Stimulated activated CD8-positive, alpha-beta memory T cell treated with anti-CD3 and anti-CD28 coated beads, Interleukin-15, amount 100 ng/mL, for 48 hours (primary cell): ENCODE measurements at places on chromosomes 11 and 22.

- DNase-seq, result no peak
Measured at GRCh38 chr11:1304380-1304779, 5.1 kb downstream of the TOLLIP start.

GRCh38 chr11:71474771-71475483 is 21.9 kb downstream of the NADSYN1 start:
- DNase-seq, result no peak

DNA sequence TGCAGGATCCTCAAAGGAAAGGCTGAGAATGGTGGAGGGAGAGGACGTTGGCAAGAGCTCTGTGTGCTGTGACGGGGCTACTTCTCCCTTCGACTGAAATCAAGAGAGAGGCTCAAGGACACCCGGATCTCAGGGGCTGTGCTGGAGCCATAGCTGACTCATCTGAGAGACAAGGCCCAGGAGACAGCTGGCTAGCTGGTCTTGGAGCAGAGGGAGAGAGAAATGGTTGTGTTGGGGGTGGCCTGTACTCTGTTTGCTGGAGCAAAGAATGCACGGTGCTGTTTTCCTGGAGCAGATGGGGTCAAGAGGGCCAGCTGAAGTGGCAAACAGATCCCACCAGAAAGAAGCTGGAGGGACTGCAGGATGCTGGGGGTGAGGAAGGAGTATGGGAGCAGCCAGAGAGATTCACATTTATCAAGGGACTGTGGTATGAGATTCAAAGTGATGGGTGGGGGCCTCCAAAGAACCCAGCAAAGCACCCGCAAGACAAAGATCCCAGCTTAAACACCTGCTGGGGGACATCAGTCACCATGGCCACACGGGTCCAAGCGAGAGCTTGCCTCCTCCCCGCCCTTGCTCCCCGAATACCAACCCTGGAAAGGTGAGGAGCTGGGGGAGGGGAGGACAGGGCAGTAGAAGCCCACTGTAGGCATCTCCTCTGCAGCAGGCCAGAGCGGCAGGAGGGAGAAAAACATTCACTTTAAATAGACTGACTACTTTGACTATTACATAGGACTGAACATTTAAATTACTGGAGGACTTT is 40.8 kb downstream of the MAP6 start:
- no peak for DNase-seq

DNA sequence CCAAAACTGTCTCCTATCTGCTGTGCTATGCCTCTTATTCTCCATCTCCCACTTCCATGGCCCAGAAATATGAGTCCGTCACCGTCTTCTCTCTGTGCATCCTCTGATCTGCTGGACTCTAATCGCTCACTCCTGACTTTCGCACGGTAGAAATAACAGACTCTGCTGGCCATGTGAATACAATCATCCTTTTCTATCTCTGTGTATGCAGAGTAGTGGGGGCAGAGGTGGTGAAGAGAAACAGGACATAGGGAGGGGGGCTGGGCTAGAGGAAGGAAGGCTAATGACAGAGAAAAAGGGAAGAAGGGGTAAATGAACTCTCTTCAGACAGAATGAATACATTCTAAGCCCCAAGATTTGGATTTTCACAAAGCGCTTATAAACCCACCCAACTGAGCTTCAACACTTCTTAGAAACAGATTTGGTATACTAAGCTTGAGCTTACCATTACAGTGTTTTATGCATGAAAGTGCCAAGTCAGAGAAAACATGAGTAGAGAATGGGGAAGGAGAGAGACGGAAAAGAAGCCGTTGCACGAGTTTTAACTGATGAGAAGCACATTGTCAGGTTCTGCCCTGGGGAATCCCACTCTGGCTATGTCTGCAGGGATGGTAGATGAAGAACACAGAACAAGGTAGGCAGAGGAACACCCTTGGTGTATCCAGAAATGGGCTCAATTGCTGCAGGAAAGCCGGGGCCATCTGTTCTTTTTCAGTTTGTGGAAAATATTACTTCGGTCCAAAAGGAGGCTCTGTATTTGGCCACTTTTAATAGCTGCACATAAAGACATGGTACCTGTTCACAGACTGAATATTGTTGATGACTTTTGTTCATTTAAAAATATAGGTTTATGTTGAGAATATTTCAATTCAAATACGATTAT is 324.7 kb downstream of the ETS1 start:
- DNase-seq, result no peak

DNA sequence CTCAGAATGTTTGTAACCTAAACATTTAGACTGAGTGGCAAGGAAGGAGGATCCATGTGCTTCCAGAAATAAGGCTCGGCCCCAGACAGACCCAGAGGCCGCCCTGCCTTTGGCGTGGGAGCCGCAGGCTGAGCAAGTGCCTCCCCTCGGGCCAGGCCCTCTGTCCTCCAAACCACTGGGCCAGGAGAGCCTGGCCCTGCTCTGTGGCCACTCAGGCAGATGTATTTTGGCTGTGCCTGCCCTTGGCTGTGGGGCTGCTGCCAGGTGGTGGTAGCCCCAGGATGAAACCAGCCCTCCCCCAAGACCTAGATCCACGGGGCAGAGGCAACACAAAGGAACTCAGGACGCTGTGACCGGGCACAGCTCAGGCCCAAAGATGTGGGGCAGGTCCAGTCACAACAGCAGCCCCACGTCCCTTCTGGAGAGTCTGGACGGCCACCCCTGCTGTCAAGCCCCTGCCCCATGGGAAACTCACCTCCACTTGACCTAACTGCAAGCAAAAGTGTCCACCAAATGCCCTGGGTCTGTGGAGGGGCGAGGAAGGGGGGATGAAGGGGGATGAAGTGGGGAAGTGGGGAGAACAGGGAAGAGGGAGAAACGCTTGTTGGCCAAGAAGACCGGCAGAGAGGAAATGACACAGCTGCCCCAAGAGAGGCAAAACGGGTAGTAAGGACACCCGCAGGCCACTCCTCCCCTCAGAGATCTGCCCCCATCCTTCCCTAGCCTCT is 24.0 kb downstream of the PISD start:
- DNase-seq, result no peak

GRCh38 chr22:29623553-29624169 is 20.2 kb downstream of the NF2 start:
- DNase-seq, result no peak

GRCh38 chr22:17772249-17772957 is 1.9 kb downstream of the BID start:
- DNase-seq, result no peak
